NCI-H2081 (cell line): ENCODE measurements at places on chromosomes 1 and 21.

DNA sequence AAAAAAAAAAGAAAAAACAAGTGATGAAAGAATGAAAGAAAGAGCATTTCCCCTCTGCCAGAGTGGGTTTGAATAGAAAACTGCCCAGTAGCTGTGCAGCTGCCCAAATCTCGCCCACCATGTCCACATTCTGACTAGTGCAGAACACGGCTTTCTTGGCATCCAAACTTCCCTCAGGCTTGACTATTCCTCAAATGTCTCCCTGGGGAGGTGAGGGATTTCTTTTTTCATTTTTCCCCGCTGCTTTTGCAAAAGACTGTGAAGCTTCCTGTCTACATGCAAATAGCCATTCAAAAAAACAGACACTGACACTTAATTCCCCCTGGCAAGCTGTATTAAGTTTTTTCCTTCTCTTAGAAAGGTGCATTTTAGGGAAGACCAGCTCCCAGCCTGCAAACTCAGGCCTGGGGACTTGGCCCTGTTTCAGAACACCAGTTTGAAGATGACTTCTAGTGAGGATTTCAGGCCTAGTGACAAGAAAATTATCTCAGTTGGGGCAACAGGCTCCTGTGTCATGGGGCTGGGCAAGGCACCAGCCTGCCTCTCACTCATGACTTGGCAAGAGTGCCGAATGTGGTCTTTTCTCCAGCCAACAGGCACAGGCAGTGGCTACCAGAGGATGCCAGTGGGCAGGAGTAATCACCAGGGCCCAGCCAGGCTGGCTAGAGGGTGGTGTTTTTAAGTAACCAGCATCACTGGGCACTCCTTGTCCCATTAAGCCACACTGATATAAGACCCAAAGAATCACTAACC is 178.1 kb upstream of the NFIA start:
- no peak for DNase-seq

- DNase-seq, result no peak
These were observed 8.6 kb downstream of the ADAMTSL4 start for GRCh38 chr1:150557813-150558212.

DNA sequence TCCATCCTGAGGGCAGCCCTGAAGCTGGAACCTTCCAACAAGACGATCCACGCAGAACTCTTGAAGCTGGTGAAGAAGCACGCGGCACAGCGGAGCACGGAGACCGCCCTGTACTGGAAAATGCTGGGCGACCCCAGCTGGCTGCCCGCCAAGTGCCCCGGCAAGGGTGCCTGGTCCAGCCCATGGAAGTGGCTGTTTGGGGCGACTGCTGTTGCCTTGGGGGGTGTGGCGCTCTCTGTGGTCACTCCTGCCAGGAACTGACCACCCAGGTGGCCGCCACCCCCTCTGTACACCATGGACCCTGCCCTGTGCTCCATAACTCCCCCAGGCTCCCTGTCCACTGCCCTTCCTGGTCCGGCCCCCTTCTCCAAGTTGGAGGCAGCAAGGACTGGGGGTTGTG is 90.8 kb downstream of the PPP1R12B start:
- DNase-seq, result no peak

DNA sequence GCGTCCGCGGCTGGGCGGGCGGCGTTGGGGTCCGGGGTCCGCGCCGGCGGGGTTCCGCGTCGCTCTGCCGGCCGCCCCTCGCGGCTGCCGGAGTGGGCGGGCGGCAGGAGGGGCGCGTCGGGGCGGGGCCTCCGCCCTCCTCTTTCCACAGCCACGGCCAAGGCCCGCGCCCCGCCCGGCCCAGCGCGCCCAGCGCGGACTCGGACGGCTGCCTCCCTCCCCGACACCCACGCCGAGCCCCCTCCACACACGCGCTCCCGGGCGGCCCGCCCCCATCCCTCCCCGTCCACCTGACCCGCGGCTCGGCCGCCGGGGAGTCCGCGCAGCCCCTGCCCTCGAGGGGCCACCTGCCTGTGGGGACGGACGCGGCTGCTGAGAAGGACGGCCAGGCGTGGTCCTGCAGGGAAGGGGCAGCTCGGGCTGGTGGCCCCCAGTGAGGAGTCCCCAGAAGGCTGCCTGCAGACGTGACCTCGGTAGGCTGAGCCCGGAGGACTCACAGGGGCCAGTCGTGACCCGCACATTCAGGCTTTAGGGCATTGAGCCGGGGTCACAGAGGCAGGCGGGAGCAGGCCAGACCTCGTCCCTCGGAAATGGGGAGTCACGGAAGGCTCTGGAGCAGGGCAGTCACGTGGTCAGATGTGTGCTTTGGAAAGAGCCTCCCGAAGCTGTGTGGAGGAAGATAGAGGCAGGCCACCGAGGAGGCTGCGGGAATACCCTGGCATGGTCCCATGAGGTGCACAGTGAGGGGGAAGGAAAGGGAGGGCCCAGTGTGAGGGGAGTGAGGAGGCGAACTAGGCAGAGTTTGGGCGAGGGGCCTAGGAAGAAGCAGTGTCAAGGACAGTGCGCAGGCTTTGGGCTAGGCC is at the start of gene COL8A2:
TSS of gene COL8A2 (minus strand) at position 94 of the 863 bp plus-strand sequence. CDS start 24,980 bp downstream, outside the sequence.
- no peak for DNase-seq

DNA sequence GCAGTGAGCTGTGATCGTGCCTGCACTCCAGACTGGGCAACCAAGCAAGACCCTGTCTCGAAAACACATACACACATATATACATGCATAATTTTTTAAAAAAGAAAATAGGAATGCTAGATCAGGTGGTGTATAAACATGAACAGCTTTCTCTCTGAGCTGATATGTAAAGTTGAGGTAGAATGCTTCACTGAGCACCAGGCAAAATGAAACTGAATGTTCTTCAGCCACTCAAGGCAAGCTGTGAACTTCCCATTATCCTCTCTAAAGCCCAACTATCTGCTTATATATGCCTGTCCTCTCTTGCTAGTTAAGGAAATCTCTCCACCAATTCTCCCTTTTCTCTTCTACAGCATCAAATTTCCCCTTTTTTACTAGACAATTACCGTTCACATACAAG is 93.0 kb downstream of the NUF2 start:
- DNase-seq, result no peak

GRCh38 chr1:230577537-230577936 is 64.7 kb upstream of the COG2 start:
- DNase-seq, result no peak

GRCh38 chr1:54680387-54680786 is 35.3 kb upstream of the TTC4 start:
- no peak for DNase-seq

- DNase-seq, result peak; percentile 18
These were observed 48.5 kb upstream of the ACOT11 start for GRCh38 chr1:54499360-54500106.
